ENCODE measurements at places on chromosomes 3 and 15. TPM values are rescaled to one million over a fixed set of nuclear protein-coding genes. Genes with fewer than 3 reads are reported as not detected.

DNA sequence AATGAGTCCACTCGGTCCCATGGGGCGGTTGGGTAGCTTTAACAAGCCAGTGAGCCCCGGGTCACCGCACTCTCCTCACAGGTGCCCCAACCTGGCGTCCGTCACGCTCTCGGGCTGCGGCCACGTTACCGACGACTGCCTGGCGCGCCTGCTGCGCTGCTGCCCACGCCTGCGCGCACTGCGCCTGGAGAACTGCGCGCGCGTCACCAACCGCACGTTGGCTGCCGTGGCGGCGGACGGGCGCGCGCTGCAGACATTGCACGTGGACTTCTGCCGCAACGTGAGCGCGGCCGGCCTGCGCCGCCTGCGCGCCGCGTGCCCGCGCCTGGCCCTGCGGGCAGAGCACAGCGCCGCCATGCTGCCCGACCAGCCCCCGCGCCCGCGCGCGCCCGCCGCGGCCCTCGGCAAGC is 3.4 kb downstream of the FBXL22 start:
- DNase-seq: peak; percentile 95

DNA sequence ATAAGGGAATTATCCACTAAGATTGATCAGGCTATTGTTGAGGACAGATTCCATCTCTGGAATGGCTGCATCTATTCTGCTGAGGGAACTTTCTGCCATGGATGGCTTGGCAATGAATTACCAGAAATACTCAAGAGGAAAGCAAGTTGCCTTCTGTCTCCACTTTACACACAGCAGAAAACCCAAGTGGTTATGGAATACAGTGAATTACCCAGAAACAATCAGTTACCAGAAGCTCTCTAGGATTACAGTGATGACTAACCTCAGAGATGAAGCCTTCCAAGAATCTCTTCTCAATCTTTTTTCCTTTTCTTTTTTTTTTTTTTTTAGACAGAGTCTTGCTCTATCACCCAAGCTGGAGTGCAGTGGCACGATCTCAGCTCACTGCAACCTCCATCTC is 183.3 kb downstream of the WDR76 start:
- DNase-seq: no peak

ACVR2B gene
- total RNA-seq: 47.0 TPM

DNA sequence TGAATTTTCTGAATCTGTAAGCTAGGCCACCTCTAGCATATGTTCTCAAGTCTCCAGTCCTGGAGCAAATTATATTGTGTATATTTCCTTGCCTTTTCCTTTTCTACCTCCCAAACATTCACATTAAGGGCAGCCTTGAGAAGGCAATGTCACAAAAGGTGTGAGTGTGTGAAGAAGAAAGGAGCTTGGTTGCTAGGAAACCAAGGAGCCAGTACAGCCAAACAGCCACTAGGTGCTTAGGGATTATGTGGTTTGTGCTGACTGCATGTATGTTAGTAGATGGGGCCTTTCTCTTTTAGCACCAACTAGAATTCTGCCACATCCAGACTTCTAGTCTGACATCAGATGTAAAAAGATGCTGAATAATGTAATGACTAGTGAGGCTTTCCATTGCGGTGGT is 118.8 kb upstream of the DAZL start:
- DNase-seq: no peak

- DNase-seq: no peak
Measured at GRCh38 chr3:29577250-29577649, 296.4 kb downstream of the RBMS3 start.

- no peak for DNase-seq
Measured at GRCh38 chr15:66800584-66801235, 98.7 kb downstream of the SMAD6 start.

TGM4 gene
- total RNA-seq: not detected

GRCh38 chr3:171428321-171428787 is 31.9 kb downstream of the TNIK start:
- DNase-seq: no peak

- no peak for DNase-seq
Measured at GRCh38 chr3:13178107-13178506, 104.9 kb upstream of the IQSEC1 start.

DNA sequence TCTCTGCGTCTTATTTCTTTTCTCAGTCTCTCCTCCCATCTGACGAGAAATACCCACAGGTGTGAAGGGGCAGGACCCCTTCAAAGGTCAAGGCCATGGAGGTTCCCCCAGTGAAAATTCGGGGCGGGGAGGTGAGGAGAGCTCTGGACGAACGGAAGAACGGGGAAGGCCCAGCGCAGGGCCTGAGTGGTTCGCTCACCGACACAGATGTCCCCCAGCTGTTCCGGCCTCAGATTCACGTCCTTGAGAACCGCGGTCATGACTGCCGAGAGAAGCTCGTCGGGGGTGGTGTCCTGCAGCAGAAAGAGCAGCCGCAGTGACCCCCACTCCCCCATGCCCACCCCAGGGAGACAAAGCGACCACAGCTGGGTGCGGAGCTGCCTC is 542 bp downstream of the ACAA1 start:
- no peak for DNase-seq

TMC3 gene
- 0.09 TPM for total RNA-seq

DNA sequence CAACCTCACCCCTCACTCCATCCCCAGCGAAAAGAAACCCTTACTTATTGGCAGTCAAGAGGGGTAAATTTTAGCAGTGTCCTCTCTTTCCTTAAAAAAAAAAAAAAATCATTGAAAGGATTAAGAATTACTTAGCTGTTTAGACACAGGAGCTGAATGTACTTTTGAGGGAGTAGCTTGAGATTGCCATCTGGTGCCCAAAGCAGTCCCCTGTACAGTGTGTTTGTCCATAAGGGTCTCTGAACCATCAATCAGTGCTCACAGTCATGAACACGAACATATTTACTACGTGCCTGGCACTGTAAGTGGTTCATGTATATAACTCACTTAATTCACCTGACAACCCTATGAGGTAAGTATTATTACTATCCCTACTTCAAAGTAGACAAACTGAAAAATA is 463.5 kb downstream of the RAP2B start:
- no peak for DNase-seq

MAGEL2 gene
- 3.4 TPM for total RNA-seq

DNA sequence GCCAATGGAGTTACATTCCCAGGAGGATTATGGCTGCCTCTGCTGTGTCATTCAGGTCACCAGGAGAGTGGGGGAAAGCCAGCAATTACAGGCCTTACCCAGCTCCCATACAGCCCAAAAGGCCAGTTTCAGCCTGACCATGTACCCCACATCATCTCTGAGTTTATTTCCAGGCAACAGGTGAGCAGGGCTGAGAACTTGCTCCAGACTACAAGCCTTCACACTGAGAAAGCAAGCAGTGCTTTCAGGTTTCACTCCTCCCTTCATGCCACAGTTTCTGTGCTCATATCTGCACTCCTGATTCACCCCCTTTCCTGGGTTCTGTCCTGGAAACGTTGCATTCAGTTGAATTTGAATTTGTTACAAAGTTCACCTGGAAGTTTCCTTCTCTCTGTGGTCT is 68.1 kb upstream of the ABI3BP start:
- no peak for DNase-seq
